ENCODE measurements at places on chromosomes 13 and 19.

DNA sequence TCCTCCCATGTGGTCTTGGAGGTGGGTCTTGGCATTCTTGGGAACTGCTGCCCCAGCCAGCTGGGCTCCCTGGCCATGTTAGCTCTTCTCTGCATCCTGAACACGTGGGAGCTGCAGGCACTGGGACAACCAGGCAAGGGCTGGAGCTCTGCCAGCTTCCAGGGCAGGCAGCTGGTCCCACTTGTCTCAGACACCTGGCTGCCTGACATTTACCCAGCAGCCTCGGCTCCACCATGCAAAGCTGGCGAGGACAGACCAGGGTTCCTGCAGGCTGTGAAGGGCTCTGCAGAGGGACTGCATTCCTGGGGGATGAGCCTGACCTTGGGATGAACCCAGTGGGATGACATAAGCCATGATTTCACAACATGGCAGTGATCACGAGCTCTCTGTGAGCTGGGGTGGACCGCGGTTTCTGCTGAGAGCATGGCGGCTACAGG is 99.0 kb upstream of the TSHZ3 start:
- DNase-seq = no peak

DNA sequence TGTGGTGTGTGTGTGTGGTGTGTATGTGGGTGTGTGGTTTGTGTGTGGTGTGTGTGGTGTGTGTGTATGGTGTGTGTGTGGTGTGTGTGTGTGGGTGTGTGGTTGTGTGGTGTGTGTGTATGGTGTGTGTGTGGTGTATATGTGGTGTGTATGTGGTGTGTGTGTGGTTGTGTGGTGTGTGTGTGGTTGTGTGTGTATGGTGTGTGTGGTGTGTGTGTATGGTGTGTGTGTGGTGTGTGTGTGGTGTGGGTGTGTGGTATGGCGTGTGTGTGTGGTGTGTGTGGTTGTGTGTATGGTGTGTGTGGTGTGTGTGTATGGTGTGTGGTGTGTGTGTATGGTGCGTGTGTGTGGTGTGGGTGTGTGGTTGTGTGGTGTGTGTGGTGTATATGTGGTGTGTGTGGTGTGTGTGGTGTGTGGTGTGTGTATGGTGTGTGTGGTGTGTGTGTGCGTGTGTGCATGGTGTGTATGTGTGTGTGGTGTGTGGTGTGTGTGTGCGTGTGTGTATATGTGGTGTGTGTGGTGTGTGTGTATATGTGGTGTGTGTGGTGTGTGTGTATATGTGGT is 8.7 kb downstream of the SHISA7 start:
- no peak for DNase-seq

DNA sequence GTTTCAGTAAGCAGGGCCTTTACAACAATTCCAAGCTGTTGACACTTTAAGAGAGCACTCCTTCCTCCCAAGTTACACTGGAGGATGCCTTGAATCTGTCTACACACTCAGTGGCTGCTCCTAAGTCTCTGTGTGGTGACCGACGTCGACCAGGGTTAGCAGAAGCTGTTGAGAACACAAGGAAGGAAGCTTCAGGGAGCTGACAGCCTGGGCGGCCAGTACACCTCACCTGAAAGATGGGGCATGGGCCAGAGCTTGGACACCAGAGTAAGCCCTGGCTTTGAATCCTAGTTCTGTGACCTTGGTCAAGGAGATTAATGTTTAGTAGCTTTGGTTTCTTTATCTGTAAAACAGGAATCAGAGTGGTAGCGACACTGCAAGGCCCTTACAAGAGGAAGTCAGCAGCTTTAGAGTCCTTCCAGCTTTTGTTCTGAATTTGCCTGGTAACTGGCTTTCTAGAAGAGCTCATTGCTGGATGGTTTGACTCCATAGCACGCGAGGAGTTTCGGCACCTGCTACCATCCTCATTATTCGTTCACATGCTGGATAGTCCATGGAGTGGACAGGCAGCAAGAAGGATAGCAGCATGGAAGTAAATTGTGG is 214.2 kb downstream of the FGF9 start:
- DNase-seq = no peak

GRCh38 chr13:97369261-97369893 is 64.6 kb upstream of the RAP2A start:
- DNase-seq = no peak

DNA sequence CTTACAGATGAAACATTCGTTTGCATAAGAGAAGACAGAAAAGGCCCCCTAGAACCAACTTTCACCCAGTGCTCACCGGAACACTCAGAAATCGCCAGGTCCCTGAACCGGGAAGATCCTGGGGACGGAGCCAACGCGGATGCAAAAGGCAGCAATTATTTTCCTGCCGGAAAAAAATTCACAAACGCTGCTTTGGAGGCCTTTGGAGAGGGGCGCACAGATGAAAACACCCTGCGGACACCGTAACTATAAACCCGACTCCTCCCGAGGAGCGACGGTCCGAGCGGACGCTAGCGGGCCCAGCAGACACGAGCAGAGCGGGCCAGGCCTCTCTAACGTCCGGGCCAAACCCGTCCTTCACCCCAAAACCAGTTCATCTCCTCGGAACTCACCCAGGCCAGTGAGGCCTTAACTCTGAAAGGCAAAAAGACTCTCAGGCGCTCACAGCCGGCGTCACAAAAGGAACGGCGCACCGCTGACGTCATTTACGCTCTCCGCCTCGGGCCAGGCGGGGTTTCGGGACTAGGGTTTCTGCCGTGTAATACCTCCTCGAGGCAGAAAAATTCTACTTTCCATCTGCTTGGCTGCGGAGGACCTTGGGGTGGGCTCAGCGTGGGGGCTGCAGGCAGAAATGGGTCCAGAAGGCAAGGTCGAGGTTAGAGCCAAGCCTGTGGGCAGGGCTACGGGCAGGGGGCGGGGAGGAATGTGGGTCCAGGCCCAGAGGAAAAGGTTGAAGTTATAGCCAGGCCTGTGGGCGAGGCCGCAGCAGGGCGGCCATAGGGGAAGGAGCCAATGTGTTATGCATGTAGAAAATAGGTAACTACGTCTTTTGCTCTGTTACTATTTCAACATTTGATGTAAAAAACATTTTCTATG is at the start of gene ZNF426:
TSS of gene ZNF426 (minus strand) at position 463 of the 876 bp plus-strand sequence. CDS start 2,413 bp downstream, outside the sequence.
- peak; percentile 81 for DNase-seq

GRCh38 chr13:33263976-33264619 is 21.5 kb downstream of the STARD13 start:
- DNase-seq = no peak

- no peak for DNase-seq
These were observed 48.8 kb downstream of the BICRA start for GRCh38 chr19:47657719-47658118.

DNA sequence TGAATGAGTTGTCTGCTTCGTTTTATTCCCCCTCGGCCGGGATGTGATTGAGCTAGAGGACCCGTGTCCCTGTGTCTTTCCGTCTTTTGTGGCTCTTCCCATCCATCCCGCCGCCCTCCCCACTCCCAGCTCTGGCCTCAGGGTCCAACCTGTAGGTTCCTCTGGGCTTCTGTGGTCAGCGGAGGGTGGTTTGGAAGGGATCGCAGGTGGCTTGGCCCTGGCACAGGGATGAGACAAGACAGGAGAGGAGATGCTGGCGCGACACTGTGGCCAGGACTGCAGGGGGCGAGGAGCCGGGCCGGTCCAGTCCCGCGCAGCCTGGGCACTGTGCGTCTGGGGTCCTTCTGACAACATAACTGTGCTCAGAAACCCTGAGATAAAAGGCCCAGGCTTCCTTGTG is 2.0 kb downstream of the EVI5L start:
- DNase-seq = no peak

DNA sequence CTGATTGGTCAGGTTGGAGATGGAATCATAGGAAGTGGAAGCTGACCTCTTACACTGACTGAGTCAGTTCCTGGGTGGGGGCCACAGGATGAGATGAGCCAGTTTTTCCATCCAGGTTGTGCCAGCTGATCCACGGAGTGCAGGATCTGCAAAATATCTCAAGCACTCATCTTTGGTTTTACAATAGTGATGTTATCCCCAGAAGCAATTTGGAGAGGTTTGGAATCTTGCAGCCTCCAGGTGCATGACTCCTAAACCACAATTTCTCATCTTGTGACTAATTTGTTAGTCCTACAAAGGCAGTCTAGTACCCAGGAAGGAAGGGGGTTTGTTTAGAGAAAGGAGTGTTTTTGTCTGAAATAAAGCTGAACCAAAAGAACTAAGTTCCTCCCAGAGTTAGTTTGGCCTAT is 212.8 kb downstream of the SLITRK6 start:
- DNase-seq = no peak

GRCh38 chr19:925087-925525 is 729 bp upstream of the ARID3A start:
- no peak for DNase-seq

- DNase-seq = no peak
These were observed 73.7 kb downstream of the SGCG start for GRCh38 chr13:23254506-23254905.

DNA sequence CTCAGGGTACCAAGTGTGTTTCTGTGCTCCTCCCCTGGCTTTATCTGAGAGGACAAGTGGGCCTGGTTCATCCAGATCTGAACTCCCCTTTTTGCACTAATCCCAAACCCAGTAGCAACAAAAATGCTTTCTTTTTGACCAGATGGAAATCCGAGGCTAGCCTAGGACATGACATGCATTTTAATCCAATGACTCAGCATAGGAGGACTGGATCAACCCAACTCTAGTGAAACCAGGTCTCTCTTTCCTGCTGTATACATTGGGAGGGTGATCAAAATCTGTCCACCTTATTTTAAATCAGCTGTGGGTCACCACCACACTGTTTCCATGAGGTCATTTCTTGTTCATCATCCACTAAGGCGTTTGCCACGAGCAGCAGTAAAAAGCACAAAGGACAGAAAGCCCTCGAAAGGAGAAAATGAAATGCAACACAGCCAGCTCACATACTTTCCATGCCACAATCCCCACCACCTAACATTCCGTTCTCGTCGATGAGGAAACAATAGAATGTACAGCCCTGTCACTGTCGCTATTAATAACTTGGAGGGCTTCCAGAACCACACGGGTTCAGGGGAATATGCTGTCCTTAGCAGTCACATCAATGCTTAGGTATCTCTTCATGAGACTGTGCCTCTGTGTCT is 543.0 kb downstream of the IRS2 start:
- DNase-seq = no peak

DNA sequence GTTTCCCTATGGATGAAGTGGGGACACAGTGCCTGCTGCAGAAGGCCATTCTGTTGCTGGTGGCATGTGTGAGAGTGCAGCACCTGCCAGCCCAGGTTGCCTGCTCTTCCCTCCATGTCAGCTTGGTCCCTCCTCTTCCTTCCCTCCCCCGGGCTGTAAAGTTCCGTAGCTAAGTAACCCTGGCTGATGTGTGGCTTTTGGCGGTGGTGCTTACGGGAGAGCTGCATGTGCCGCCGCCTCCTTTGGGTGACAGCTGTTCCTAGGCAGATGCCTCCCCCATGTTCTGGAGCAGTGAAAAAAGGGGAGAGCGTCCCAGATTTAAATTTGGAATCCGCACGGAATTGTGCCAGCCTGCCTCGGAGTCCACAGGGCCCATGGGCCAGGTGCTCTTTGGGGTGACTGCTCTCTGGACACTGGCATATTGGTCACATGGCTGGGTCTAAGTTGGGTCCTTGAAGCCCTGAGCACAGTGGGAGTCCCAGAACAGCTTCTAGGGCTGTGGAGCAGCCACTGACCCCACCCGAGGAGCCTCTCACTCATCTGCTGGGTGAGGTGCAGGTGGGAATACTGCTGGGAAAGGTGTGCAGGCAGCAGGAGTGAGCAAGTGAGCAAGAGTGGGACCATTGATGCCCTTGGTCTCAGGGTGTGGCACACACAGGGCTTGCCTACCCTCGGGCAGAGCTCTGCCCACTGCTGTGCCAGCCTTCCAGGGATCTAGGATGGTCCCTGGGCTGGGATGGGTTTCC is 33.1 kb upstream of the ZNF536 start:
- DNase-seq = no peak

GRCh38 chr19:771332-771785 is 20.4 kb downstream of the MISP start:
- no peak for DNase-seq

GRCh38 chr13:33032037-33032625 is 15.9 kb downstream of the KL start:
- DNase-seq = no peak

DNA sequence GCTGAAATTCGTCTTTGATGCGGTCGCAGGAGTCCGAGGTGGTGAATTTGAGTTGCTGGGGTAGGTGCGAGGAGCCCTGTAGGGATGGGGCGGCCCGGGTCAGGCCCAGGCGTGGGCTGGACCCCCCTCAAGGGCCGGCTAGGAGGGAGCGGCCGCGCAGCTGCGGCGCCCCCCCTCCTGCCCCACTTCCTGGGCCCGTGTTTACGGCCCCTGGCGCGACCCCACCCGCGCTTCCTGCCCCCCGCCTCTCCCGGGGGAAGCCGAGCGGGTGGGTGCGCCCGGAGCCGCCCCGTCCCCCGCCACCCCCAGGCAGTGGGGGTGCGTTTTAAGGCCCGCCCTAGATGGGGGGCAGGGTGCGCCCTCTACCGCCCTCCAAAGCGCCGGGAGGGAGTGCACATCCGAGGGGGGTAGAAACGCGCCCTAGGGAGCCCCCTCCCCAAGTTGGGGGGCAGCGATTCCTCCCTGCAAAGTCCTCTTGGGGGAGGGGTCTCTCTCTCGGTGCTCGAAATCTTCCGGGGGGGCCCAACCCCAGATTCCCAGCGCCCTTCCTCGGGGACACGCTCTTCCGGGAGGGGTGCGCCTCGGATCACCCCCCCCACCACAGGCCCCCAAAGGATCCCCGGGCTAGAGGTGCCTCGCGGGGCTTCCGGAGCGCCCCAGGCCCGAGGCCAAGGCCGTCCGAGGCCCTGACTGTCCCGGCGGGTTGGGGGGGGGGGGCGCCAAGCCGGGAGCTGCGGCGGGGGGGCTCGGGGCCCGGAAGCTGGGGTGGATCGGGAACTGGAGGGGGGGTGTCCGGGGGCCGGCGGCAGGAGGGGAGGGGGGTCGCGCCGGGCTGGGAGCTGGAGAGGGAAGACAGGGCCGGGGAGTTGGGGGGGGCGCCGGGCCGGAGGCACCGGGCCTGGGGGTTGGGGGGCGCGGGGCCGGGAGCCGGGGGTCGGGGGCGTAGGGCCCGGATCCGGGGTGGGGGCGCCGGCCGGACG is 823 bp downstream of the TLE5 start:
- peak; percentile 52 for DNase-seq

DNA sequence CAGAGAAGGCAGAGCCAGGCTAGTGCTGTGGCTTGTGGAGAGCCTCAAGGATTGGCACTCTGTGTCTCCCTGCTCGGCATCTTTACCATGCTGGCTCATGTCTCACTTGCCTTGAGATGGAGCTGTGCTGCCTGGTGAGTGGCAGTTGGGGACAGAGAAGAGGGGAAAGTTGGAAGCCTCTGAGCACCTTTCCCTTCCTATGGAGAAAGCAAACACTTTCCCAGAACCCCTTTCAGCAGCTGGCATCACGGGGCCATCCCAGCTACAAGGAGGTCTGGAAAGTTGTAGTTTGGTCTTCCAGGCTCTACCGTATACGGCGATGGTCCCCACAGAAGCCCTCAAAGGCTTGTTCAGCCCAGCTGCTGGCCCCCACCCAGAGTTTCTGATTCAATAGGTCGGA is 58.7 kb downstream of the DPF1 start:
- no peak for DNase-seq

- DNase-seq = no peak
These were observed 6.1 kb downstream of the SBNO2 start for GRCh38 chr19:1167687-1168571.

GRCh38 chr19:45496349-45496953 is 396 bp downstream of the RTN2 start:
- DNase-seq = peak; percentile 45

All from T-helper 2 cell treated with Interferon-gamma antibody and Interleukin-4, amounts not matched to agents 5 μg/mL and 100 μg/mL, for 36 hours (primary cell).